ENCODE measurements at places on chromosomes 5 and 9.

- DNase-seq: no peak
These were observed 343.0 kb downstream of the RAB3C start for GRCh38 chr5:58925627-58926540.

DNA sequence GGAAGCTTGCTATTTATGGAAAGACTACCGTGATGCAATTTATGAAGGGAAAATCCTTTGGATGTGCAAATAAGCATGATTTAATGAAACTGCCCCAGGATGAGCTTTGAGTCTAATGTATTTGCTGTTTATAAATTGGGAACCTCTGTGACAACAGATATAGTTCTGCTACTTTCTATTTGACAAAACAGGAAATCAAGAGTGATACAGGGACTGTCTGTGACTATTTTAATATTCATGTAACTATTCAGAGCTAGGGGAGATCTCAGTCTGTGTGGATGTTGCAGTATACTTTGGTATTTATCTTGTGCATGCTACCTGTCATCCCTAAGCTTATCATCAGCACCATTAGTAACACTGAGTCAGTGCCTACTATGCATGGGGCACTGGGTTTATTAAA, 132.1 kb downstream of the PDZD2 start:
- DNase-seq: no peak

DNA sequence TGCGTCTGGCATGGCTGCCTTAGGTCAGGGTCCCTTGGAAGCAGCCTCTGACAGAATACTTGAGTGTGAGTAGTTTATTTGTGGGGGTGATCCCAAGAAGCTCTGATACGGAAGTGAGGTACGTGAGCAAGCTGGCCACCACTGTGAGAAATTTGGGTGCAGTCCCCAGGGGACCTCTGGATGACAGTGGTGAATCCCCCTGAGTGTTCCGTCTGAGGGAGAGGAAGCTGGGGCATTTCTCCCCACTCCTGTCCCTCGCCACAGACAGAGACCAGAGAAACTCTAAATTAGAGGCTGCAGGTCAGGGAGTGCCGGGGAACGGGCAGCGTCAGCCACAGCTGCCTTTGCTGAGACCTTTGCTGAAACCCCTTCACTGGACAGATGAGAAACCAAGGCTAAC, 155.9 kb upstream of the COL5A1 start:
- no peak for DNase-seq

GRCh38 chr5:132435886-132436285, 54.7 kb downstream of the IRF1 start:
- DNase-seq: no peak

GRCh38 chr5:141223112-141223783, at the start of gene PCDHB14:
PCDHB14 (plus strand) TSS chr5:141223343; CDS start chr5:141223506, 163 bp downstream.
- no peak for DNase-seq

GRCh38 chr5:152551061-152551460, 146.0 kb upstream of the NMUR2 start:
- DNase-seq: no peak

DNA sequence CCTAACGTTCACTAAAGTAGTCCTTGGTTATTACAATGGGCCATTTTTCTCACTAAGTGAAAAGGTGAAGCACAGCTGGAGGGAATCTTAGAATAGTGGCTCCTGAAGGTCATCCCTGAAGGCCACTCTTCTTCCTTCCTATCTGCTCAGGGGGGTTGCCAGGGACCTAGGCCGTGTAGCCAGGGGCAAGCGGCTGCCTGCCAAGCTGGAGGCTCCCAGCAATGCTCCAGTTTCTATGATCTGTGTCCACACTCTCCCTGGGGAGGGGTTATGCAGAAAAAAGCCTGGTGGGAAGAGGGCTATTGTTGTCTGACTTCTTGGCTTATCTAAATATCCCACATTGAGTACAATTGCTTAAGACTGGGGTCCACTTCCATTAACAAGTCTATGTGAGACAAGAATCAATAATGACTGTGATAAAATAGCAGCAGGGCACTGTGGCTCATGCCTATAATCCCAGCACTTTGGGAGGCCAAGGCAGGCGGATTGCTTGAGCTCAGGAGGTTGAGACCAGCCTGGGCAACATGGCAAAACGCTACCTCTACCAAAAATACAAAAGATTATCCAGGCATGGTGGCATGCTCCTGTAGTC, 3.8 kb downstream of the NMRK1 start:
- DNase-seq: no peak

GRCh38 chr5:137379555-137380286, 119.4 kb downstream of the SPOCK1 start:
- no peak for DNase-seq

DNA sequence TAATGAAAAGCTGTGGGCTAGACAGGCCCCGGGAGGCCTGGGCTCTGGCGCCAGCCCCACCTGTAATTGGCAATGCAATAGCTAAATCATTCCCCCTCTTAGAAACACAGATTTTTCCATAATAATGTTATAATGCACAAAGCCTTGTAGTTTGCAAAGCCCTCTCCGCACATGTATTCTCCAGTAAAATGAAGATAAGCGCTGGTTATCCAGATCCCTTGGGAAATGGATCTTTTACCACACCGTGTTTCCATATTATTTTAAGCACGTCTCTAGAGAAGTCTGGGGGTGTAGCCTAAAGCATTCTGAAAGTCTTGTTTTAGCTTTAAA, 1.1 kb upstream of the APBA1 start:
- no peak for DNase-seq

DNA sequence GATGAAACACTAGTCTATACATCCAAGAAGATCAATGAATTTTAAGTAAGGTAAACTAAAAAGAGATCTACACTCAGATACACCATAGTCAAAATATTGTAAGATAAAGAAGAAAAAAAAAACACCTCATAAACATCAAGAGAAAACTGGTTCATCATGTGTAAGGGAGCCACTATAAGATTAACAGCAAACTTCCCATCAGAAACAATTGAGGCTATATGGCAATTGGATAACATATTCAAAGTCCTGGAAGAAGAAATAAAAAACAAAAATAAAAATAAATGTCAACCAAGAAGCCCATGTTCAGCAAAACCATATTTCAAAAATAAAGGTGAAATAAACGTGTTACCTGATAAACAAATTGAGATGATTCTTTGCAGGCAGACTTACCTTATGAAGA, 3.6 kb downstream of the OR13C8 start:
- no peak for DNase-seq

DNA sequence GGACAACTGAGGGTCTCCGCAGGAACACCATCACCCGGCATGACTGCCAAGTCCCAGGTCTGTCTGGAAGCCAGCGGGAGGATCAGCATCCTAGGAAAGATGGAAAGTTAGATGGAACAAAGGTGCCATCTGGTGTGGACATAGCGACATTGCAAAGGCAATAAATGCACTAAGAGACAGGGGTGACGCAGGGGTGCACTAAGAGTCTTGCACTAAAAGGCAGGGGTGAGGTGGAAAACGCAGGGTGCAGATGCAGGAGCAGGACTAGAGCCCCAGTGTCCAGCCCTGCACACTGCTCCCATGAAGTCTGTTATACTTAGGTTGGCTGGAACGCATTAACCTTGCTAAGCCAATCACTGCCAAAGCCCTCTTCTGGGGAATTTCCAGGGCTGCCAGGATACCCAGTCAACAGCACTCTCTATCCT, 15.5 kb downstream of the ATOX1 start:
- DNase-seq: no peak

DNA sequence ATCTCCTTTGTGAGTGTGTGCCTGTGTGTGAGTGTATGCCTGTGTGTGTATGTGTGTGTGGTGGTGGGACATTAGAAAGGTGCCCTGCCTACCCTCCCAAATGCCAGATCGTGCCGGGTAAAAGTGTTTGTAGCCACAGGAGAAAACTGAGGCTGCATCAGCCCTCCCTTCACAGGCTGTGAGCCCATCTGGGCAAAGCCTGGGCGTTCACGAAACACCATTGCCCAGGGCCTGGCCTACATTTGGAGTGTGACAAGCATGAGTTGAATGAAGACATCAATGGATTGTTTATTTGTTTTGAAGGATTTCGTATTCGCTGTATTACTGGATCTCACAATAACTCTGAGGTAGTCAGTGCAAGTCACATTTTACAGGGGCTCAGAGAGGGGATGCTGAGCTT, 270.8 kb downstream of the NSG2 start:
- no peak for DNase-seq

- no peak for DNase-seq
These were observed 128.2 kb upstream of the TMEM161B start for GRCh38 chr5:88396751-88397281.

GRCh38 chr5:72244862-72245371, 75.1 kb downstream of the MRPS27 start:
- no peak for DNase-seq

GRCh38 chr5:177531209-177531940, 14.6 kb upstream of the DDX41 start:
- no peak for DNase-seq

- DNase-seq: no peak
These were observed 111.0 kb downstream of the CD180 start for GRCh38 chr5:67085616-67086015.

DNA sequence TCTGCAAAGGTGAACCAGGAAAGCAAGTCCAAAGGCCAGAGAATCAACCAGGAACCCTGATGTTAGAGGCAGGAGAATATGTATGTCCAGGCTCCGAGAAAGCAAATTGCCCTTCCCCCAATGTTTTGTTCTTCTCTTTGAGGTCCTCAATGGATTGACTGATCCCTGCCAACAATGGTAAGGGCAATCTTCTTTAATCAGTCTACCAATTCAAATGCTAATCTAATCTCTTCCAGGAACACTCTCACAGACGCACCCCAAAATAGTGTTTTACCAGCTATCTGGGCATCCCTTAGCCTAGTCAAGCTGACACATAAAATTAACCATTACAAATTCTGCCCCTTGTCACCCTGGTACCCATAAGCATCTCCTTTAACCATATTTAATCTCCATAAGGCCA, 398.0 kb downstream of the RAB3C start:
- no peak for DNase-seq

- DNase-seq: no peak
These were observed 5.9 kb downstream of the PCDHB6 start for GRCh38 chr5:141155540-141156374.

All from activated naive CD4-positive, alpha-beta T cell treated with anti-CD3 and anti-CD28 coated beads, Interleukin-2, amount 50 U/mL, for 72 hours (primary cell).